ENCODE measurements at places on chromosomes 13 and 19. TPM values are rescaled to one million over a fixed set of nuclear protein-coding genes. Genes with fewer than 3 reads are reported as not detected.
A peak's percentile ranks its signal among the peaks of the same experiment; 100 is the strongest.

The PLK5 gene
- not detected for total RNA-seq

The C13orf42 gene
- not detected for total RNA-seq

The PSG7 gene
- total RNA-seq = under 0.01 TPM

The ELSPBP1 gene
- total RNA-seq = not detected

The GEMIN7 gene
- total RNA-seq = 22.0 TPM

The SLC6A16 gene
- total RNA-seq = 0.51 TPM

The CEACAM20 gene
- total RNA-seq = not detected

The ZSCAN22 gene
- 1.7 TPM for total RNA-seq

The COX6B1 gene
- total RNA-seq = 347 TPM

The CYP2A6 gene
- not detected for total RNA-seq

The ZNF177 gene
- total RNA-seq = 0.89 TPM

The SERTAD3 gene
- 24.1 TPM for total RNA-seq

DNA sequence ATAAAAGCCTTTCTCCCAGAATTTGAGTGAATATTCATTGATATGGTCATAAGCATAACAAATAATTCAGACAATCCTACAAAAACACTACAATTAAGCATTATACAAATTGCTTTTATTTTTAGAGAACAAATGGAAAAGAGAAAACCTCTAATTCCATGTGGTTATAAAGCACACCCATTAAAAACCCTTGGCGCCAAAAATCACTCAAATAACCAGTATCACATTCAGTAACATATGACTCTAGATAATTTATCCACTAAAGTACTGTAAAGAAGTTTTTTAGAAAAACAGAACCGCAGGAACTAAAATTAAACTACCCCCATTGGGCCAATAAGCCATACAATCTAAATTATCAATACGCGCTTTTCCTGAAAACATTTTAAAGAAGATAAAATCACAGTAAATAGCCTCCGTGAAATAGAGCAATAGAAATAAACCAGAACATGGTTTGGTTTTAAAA is 569 bp downstream of the LCP1 start:
- DNase-seq = no peak

DNA sequence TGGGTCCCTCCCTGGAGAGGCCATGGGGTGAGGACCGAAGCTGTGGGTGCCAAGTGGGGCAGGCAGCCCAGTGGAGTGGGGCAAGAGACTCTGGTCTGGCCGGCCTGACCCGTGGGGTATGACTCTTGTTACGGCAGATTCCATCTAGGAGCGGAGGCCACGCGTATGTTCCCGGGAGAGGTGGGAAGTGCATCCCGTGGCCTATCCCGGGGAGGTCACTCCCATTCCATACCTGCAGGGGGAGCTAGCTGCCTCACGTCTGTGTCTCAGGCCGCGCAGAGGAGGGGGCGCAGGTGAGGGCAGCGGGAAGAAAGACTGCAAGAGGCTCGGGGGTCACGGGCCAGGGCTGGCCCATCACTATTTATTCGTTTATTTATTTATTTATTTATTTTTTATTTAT is 4.9 kb downstream of the CSNK1G2 start:
- peak; percentile 51 for DNase-seq

GRCh38 chr13:33277946-33278345 is 7.6 kb downstream of the STARD13 start:
- no peak for DNase-seq

GRCh38 chr13:50401049-50401505 is 385.8 kb downstream of the KCNRG start:
- DNase-seq = no peak

GRCh38 chr19:40542202-40542859 is 34.3 kb upstream of the SHKBP1 start:
- no peak for DNase-seq

- DNase-seq = peak; percentile 58
These were observed 20.0 kb downstream of the TICAM1 start for GRCh38 chr19:4811328-4812131.

DNA sequence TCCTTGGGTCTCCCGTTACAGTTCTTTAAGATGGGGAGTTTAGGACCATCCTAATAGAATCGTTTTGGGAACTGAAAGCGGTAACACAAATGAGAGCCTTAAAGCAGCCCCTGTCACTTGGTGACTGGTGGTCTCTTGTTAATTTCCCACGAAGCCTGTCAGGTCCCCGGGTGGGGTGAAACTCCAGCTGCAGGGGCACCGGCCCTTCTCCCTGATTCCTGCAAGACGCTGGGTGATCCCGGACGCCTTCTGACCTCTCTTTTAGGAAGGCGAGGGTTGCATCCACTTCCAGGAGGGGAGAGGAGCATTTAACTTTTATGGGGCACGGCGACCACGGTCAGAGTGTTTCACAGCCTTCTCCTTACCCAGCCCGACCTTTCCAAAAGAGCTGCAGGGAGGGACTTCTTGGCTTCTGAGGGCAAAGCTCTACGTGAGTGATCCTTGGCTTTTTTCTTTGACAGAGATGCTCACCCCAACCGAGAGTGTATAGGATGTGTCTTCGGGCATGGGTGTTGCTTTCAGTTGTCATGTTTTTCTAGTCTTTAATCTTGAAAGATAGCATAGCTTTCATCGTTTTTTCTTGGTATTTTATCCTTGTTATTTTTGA is 688 bp downstream of the ZNF225 start:
- DNase-seq = no peak

DNA sequence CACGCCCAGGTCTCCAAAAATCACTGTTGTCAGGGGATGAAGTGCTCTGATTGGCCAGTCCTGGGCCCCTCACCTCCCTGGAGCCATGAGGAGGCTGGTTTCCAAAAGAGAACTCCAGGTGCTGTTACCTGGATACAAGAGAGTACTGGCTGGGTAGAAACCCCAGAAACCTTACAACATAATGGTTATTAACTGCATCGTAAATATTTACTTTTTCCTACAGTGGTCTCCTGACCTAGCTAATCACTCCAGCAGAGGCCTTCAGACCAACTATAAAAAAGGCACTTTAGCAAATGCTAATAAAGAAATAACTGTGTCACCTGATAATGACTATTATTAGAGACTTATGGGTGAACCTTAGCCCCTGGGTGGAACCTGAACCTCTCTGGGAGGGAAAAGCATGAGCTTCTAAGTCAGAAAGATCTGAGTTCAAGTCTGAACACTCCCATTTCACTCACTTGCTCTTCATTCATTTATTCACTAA is 1.5 kb upstream of the IGSF23 start:
- no peak for DNase-seq

GRCh38 chr13:68727798-68728197 is 1379.8 kb upstream of the ATXN8OS start:
- DNase-seq = no peak

- no peak for DNase-seq
These were observed 5.7 kb upstream of the ZMYM2 start for GRCh38 chr13:19952850-19953249.

- no peak for DNase-seq
These were observed 169.3 kb downstream of the PCDH20 start for GRCh38 chr13:61246351-61246750.

DNA sequence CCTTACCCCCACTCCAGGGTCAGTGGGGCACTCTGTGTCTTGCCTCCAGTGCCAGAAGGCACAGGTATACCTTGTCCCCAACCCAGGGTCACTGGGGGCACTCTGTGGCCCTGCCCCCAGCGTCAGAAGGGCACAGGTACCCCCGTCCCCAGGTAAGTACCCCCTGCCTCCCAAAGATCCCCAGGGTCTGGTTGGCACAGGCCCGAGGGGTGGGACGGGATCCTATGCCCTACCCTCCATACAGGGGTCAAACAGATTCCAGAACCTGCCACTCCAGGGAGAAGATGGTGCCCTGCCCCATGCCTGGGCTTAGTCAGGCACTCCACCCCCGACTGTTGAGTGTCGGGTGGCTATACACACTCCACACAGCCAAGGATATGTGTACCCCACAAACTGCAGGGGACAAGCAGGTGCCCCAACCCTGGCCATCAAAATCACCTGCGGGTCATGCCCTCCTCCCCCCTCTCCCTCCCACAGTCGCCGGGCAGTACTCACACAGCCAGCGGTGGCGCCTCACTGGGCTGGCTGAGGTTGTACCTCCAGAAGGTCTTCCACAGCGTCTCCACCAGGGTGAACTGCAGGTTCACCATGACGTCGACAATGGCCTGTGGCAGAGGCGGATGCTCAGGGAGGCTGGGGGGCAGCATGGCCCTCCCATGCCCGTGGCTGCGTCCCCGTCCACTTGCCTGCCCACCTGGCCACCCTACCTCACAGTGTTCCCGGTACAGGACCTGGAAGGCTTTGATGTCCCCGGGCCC is 13.8 kb downstream of the DCAF15 start:
- no peak for DNase-seq

DNA sequence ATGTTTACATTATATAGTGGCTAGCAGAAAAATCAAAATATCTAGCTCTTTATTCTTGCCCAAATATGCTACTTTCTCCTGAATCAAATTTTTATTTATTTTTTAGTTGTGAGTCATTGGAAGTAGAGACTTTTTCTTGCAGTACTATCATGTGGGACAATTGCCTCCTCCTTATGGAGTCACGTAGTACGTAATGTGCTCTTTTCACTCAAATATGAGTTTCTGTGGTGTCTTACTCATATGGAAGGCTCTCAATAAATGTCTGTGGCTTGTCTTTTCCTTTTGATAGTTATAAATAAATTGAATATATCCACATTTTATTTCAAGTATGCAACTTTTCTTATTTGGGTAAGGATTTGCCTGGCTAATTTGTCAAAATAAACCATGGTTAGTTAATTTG is 1411.0 kb upstream of the SLC10A2 start:
- DNase-seq = no peak

GRCh38 chr13:30865123-30866049 is 40.7 kb upstream of the MEDAG start:
- DNase-seq = peak; percentile 93

- no peak for DNase-seq
These were observed 9.1 kb upstream of the POP4 start for GRCh38 chr19:29596885-29597525.

DNA sequence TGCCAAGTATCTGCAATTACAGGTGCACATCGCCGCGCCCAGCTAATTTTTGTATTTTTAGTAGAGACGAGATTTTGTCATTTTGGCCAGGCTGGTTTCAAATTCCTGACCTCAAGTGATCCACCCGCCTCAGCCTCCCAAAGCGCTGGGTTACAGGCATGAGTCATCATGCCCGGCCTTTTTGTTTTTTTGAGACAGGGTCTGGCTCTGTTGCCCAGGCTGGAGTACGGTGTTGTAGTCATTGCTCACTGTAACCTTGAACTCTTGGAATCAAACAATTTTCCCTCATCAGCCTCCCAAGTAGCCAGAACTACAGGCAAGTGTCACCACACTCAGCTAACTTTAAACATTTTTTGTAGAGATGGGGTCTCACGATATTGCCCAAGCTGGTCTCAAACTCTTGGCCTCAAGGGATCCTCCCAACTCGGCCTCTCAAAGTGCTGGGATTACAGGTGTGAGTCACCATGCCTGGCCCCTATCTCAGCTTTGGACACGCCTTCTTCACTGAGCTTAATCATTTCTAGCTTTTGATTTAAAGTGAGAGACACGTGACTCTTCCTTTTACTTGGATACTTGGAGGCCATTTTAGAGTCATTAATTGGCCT is 4.0 kb upstream of the IRGC start:
- DNase-seq = no peak

GRCh38 chr13:110911880-110912279 is 3.0 kb downstream of the ANKRD10 start:
- DNase-seq = no peak

- DNase-seq = no peak
These were observed 1.4 kb downstream of the DYRK1B start for GRCh38 chr19:39832341-39833083.

DNA sequence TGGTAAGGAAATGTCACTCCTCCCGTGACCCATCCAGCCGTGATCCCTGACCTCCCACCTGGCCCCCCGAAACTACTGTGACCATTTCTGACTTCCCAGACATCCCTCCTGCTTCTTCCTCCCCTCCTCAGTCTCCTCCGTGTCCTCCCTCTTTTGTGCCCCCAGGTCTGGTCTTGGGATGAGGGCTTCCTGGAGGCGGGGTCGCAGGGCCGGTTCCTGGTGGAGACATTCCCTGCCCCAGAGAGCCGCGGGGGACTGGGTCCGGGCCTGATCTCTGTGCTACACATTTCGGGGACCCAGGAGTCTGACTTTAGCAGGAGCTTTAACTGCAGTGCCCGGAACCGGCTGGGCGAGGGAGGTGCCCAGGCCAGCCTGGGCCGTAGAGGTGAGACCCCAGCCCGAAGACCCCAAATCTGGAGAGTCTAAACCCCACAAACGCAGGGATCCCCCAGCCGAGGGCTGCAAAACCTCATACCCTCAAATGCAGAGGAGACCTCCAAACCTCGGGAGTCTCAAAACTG is 5.0 kb downstream of the KIRREL2 start:
- DNase-seq = no peak

GRCh38 chr13:51821606-51822005 is 17.6 kb upstream of the DHRS12 start:
- no peak for DNase-seq

- peak; percentile 17 for DNase-seq
These were observed 276.3 kb upstream of the PRR20A start for GRCh38 chr13:56864451-56864850.

DNA sequence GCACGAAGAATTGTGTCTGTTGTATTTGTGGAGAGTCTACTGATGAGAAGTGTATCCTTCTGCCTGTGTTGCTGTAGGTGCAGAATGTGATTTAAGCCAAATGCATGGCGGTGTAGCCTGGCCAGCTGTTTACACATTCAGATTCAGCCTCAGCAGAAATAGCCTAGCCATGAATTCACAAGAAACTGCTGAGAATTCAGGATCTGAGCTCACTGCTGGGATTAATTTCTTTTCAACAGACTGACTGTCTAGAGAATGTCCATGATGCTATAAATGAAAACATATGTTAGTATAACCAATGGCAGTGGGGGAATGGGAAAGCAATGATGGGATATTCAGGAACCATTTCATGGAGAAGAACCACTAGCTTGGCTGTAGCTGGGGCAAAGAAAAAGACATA is 77.4 kb upstream of the RNF113B start:
- DNase-seq = no peak

DNA sequence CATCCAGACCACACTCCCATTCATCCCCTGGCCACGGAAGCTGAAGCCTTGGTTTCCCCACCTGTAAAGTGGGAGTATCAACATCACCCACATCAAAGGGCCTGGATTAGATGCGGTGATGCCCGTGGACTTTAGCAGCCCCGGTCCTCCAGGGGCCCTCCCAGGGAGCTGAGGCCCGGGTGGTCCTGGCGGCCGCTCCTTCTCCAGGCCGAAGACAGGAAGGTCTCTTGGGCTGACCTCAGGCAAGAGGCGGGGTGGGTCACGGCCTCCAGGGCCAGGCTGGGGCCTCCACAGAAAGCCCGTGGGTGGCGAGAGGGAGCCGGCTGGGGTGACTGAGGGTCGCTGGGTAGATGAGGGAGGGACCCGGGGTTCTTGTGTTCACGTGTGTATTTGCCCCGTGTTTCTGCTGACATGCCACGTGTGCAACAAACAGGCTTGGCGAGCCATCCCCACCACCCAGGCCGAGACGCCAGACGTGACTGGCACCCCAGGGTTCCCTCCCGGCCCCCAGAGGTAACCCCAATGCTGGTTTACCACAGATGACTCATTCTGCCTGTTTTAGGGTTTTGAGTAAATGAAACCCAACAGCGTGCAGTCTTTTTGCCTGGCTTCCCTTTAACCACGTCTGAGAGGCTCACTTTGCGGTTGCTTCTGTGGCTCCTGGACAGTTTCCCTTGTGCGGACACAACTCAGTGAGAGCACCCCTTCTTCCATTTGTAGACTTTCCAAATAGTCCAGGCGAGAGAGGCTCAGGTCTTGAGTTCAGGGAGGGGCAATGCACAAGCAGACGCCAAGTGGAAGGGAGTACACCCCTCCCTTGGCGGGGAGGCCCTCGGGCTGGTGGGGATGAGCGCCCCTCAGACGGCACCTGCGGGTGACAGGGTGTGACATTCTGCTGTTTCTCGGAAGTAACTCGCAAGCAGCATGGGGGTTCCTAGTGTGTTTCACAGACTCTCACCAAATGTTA is 42.9 kb downstream of the C13orf46 start:
- DNase-seq = no peak

Measured in dermis microvascular lymphatic vessel endothelial cell (primary cell).